ENCODE measurements at places on chromosomes 2 and 18.

GRCh38 chr2:173931751-173932150, 33.4 kb downstream of the SP3 start:
- DNase-seq = no peak

DNA sequence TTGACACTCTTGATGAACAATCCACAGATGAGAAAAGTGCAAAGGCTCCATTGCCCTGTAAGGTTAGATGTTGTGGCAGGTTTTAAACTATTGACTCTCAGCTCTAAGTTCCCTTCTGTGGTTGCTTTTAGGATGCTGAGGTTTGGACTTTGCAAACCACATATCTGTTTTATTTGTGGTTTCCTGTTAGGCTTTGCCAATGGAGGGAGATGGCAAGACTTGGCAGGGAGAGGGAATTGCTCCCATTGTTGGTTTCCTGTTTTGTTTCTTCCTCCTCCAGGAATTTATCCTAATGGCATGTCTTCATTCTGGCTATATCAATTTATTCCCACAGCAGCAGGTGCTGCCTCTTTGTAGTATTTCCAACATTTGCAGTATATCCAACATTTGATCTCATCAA, 772.3 kb downstream of the LRRTM4 start:
- no peak for DNase-seq

GRCh38 chr18:74289137-74289536, 2.6 kb downstream of the CYB5A start:
- no peak for DNase-seq

GRCh38 chr2:238979636-238980035, 131.8 kb downstream of the TWIST2 start:
- DNase-seq = no peak

DNA sequence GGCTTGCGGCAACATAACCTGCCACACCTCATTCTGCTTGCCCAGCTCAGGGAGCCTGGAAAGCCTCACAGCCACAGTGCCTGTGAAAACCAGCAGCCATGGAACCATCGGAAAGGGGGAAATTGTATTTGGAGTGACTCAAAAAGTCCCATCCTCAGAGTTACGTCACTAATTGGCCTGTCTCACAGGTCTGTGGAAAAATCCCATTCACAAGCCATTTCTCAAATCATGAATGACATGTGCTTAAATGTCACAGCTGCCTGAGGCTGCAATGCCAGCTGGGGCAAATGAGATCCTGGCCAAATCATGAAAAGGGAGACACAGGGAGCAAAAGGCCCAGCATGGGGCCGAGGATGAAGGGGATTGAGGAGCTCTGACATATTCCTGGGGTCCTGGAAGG, 486.9 kb upstream of the RAB6C start:
- DNase-seq = no peak

- DNase-seq = no peak
Observed at GRCh38 chr18:13611142-13611600, 115.2 kb downstream of the FAM210A start.

- DNase-seq = no peak
Observed at GRCh38 chr18:62898359-62898758, 183.0 kb downstream of the PHLPP1 start.

GRCh38 chr2:141728886-141729285, 401.9 kb downstream of the LRP1B start:
- no peak for DNase-seq

DNA sequence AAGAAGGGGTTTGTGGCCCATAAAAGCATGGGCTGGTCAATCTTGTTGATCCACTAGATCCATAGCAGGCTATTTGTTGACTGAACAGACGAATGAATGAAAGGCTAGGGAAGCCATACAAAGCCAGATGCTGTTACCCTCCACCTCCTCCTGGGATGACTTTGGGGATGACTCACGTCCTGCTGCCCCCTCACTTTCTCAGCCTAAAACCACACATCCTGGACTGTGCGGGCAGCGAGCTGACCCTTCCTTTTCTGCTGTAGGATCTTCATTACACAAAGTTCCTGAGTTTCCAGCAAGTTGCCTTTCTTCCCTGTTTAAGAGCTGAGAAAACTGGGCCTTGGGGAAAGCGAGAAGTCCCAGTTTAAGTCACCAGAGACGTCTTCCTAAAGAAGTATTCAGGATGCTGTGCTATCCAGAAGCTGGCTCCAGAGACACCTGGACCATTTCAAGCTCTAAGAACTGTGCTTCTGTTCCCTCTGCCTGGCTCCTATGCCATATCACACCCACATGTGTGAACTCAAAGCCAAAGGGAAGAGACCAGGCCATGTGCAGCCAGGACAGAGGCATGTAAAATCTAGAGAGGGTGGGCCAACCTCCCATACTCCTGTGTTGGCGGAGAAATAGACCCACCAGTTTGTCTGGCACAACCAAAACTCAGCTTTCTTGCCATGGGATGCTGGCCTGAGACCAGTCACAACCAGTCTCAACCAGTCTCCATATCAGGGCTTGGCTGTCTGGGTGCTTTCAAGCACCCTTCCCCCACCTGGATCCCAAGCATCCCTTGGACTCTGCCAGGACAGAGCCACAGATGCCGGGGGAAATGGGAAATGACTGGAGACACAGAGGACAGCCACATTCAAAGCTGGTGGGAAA, 4.7 kb upstream of the SLC20A1 start:
- no peak for DNase-seq

- DNase-seq = no peak
Observed at GRCh38 chr18:76997951-76998808, 134.4 kb downstream of the MBP start.

GRCh38 chr2:1749489-1750119, 5.3 kb upstream of the PXDN start:
- DNase-seq = no peak

- DNase-seq = no peak
Observed at GRCh38 chr18:41933778-41934177, 21.3 kb upstream of the PIK3C3 start.

- no peak for DNase-seq
Observed at GRCh38 chr2:141848191-141848590, 282.6 kb downstream of the LRP1B start.

DNA sequence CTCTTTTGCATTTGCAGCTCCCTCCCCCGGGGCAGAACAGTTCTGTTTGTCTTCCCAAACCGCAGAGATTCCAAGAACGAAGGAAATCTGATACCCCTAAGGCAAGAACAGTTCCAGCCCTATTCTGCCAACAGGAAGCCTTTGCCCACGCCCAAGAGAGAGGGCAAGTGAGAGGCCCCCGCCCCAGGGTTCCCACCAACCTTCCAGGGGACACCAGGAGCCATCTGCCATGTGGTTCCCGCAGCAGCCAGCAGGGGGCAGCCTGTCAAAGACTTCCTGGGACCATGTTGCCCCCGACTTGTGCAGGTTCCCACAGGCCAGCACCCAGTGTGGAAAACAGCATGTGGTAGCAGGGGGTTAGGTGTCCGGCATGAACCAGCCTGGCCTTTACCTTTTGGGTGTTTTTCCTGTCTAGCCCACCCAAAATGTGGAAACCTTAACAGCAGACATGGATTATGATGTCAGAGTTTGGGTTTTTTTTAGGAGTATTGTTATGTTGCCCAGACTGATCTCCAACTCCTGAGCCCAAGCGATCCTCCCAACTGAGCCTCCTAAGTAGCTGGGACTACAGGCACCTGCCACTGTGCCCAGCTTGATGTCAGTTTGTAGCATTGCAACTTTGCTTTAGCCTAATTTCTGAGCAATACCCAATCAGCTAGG, 21.7 kb upstream of the EFHD1 start:
- peak; percentile 60 for DNase-seq

GRCh38 chr2:1492711-1493430, 79.6 kb downstream of the TPO start:
- DNase-seq = no peak

DNA sequence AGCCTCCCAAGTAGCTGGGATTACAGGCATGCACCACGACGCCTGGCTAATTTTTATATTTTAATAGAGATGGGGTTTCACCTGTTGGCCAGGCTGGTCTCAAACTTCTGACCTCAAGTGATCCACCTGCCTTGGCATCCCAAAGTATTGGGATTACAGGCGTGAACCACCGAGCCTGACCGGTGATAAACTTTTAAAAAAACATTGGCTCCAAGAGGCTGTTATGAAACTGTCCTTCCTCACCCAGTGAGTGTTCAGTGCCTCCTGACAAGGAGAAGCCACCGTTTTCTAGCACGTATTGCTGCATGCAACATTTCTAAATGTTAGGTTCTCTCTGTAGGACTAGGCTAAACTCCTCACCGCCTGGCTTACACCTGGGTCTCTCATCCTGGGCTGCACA, 63.3 kb downstream of the EDAR start:
- no peak for DNase-seq

DNA sequence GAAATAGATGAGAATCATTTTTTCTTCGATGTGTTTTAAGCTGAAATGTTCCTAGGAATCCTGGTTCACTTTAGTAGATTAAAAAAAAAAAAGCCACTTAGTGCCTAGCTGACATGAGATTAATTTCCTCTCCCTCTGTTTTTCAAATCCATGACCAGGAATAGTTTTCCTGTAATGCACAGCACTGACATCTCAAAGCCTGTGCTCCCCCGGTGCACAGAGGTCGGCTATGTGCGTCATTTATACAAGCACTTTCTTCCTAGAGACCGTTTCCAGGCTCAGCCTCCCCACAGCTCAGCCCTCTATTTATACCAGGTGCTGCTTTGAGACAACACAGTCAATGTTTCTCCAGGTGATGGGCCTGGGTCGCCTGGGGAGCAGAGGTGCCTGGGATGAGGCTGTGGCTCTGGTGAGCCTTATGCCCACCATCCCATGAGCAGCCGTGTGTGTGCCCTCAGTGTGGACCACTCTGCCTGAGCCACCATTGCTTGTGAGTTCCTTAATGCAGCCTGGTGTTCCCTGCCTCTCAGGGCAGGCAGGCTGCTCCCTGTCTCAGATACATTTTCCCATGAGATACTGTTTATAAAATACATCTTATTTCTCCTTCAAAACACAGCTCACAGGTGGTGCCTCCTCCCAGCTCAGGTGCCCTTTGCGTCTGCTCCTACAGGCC, 515.7 kb upstream of the HS6ST1 start:
- no peak for DNase-seq

- DNase-seq = no peak
Observed at GRCh38 chr18:41639218-41639617, 315.8 kb upstream of the PIK3C3 start.

GRCh38 chr2:134152045-134153010, 101.5 kb upstream of the MGAT5 start:
- no peak for DNase-seq

DNA sequence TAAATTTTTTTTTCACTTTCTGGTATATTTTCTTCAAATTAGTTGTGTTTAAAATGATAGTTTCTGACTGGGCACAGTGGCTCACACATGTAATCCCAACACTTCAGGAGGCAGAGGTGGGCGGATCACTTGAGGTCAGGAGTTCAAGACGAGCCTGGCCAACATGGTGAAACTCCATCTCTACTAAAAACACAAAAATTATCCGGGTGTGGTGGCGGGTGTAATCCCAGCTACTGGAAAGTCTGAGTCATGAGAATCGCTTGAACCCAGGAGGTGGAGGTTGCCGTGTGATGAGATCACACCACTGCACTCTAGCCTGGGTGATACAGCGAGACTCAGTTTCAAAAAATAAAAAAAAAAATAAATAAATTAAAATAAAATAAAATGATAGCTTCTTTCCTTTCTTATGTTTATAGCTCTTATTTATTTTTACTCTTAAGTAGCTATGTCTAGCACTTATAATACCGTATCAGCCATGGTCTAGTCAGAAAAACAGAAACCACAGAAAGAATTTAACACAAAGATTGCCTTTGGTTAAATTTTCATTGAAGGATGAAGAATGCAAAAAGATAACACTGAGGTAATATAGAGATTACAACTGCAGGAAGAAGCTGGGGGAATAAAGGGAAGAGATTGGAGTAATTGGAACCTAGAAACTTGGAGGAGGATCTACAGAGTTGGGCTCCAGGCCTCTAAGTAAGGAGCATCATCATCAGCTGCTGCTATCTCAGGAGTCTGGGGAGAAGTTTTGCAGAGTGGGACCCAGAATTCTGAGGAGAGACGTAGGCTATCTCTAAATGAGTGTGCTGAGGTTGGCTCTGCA, 54.7 kb upstream of the MBOAT2 start:
- no peak for DNase-seq

GRCh38 chr2:42105330-42106256, 57.8 kb downstream of the PKDCC start:
- no peak for DNase-seq

DNA sequence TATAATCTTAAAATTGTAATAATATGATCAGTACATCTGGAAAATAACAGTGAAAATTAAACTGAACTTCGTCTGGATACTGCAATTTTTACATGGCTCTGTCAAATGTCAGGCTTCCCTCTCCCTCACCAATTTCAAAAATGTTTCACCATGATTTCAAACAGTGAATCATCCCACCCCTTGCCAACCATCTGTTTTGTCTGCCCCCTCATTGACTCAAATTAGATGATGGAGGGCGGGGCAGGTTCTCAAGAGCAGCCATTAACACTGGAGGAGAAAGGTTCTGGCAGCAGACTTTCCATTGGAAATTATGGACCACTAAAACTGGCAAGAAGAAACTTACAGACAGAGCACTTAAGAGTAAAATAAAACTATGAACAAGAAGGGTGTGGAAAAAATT, 1195.7 kb upstream of the ZEB2 start:
- no peak for DNase-seq

DNA sequence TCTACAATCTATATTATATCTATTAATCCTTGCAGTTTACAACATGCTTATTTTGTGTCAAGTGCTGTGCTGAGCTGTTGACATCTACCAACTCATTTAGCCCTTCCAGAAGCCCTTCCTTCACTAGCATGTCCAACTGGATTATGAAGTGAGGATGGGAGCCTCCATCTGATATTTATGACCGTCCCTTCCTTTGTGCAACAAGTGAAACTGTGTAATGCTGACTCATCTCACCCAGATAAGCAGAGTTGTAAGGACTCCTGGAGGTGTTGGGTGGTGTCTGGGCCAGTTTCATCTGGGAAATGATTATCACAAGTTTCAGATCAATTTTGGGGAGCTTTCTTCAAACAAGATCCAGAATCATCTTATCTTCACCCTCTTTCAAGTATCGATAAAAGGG, 156.6 kb upstream of the ETAA1 start:
- DNase-seq = no peak

DNA sequence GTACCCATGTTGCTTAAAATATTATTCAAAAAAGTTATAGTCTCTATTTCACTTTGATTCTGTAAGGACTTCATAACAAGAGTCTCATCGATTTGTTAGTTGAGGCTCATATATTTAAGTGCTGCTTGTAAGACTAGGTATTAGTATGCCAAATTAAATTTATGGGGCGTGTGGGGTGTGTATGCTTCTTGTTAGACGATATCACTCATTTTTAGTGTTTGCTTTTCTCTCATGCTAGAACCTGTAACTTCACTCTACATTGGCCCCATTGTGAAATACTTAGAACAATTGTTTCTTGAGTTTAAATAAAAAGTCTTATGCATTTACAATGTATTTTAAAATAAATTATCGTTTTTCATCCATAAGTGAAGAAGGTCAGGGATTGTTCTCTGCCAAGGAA, 63.6 kb downstream of the CTNNA2 start:
- DNase-seq = no peak

DNA sequence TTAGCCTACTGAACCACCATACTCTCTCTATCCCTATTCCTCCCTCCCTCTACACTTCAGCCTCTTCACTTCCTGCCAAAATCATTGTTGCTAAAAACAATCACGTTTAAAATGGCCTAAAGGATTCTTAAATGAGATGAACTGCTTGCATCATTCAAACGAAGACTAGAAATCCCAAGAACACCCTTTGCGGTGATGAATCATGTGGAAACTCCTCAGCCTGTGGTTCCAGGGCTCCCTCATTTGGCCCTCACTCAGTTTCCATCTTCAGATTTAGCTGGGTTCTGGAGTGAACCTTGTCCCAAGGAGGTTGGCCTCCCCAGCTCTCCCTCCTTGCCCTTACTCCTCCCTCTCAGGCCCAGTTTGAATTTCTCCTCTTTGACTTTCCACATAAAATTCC, 125.6 kb upstream of the CDC42EP3 start:
- DNase-seq = no peak

- DNase-seq = no peak
Observed at GRCh38 chr2:81437456-81438000, 1133.0 kb upstream of the LRRTM1 start.

Measured in stimulated activated CD8-positive, alpha-beta memory T cell treated with anti-CD3 and anti-CD28 coated beads, Interleukin-15, amount 100 ng/mL, for 24 hours (primary cell).